ENCODE measurements at places on chromosomes 6 and 20. TPM values are rescaled to one million over a fixed set of nuclear protein-coding genes. Genes with fewer than 3 reads are reported as not detected.

GRCh38 chr6:138146544-138146943 lies 15.2 kb upstream of the ARFGEF3 start:
- no peak for DNase-seq

GRCh38 chr6:107642861-107643328 lies 153.0 kb downstream of the SOBP start:
- DNase-seq = no peak

DNA sequence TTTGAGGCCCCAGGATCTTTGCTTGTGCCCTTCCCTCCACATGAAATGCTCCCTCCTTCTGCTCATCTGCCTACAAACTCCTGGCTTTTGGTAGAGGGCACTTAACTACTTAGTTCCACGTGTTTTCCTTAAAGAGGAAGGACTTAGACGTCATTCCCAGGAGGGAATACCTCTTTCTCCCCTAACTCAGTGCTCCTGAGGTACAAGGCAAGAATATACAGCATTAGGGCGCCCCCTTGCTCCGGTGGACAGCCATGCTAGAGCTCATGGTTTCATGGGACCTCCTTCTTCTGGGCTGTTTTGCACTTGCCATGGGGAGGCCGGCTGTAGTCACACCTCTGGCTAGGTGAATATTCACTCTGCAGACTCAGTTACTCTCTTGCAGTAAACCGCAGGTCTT lies 93.8 kb upstream of the LY86 start:
- peak; percentile 16 for DNase-seq

- no peak for DNase-seq
Measured at GRCh38 chr20:50367104-50367674, 143.0 kb upstream of the PTPN1 start.

DNA sequence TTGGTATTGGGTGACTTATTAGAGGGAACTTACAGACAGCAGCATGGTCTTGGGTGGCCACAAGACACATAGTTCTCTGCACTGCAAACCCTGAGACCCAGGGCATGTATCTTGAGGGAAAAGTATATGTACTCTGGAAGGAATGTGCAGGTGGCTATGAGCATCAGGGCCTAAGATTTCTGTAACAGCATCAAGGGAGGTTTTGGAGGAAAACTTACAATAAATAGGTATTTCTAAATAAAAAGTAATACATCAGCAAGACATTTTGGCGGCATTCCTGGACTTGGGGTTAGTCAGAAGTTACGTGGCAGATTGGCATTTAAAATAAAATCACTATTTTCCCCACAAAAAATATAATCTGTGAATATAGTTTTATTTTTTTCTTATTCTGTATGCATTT lies 8.0 kb upstream of the STX7 start:
- peak; percentile 89 for DNase-seq

TUBB2B gene
- total RNA-seq = 10.4 TPM

BPIFB2 gene
- total RNA-seq = not detected

DNA sequence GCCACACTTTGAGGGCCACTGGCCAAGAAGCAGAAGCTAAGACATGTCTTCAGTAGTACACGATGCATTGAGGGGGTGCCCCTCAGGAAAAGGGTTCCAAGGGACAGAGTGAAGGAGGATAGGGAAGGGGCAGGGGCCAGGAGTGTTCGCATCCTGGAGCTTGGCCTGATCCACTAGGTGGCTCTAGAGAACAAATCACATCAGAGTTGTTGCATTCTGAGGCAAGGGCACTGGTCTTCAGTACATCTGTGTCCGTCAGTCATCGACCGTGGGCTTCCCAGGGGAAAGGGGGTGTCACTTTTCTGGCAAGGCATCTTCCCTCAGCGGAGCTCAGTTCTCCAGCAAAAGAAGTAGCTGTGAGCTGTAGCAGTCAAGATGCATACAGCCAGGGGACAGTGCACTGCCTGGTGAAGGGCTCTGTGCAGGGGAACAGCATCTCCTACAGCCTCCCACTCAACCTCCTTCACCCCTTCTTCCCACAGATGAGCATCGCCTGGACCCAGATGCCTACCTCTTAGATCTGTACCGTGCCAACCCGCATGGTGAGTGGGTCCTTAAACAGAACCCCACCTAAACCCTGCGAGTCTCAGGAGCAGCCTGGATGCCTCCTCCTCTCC lies 47.8 kb downstream of the ARHGAP40 start:
- peak; percentile 36 for DNase-seq

PTPRT gene
- not detected for total RNA-seq

GRCh38 chr20:62949962-62950361 lies 2.5 kb upstream of the SLC17A9 start:
- no peak for DNase-seq

- no peak for DNase-seq
Measured at GRCh38 chr6:166589337-166589731, 2.9 kb upstream of the RAMACL start.

- no peak for DNase-seq
Measured at GRCh38 chr6:107639511-107639910, 149.6 kb downstream of the SOBP start.

- DNase-seq = no peak
Measured at GRCh38 chr20:56634735-56635385, 5.8 kb downstream of the TFAP2C start.

SAPCD1 gene
- not detected for total RNA-seq

DNA sequence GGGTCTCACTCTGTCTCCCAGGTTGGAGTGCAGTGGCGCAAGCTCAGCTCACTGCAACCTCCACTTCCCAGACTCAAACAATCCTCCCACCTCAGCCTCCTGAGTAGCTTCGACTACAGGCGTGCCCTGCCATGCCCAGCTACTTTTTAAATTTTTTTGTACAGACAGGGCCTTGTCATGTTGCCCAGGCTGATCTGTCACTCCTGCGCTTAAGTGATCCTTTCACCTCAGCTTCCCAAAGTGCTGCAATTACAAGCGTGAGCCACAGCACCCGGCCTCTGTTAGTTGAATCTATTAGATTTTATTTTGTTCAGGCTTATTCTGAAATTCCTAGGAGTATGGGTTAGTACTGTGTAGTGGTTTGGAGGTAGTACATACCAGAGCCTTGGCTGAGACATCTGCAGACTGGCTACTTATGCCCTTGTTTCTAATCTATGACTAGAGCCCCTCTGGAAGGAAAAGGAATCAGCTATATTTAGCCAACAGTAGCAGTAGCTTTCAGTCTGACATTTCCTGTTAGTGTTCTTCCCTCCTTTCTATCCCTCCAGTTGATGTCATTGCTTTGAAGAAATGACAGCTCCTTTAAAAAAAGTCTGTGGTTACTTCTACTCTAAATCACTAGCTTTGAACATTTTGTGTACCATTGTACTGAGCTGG lies 74.4 kb downstream of the ITCH start:
- peak; percentile 41 for DNase-seq

DNA sequence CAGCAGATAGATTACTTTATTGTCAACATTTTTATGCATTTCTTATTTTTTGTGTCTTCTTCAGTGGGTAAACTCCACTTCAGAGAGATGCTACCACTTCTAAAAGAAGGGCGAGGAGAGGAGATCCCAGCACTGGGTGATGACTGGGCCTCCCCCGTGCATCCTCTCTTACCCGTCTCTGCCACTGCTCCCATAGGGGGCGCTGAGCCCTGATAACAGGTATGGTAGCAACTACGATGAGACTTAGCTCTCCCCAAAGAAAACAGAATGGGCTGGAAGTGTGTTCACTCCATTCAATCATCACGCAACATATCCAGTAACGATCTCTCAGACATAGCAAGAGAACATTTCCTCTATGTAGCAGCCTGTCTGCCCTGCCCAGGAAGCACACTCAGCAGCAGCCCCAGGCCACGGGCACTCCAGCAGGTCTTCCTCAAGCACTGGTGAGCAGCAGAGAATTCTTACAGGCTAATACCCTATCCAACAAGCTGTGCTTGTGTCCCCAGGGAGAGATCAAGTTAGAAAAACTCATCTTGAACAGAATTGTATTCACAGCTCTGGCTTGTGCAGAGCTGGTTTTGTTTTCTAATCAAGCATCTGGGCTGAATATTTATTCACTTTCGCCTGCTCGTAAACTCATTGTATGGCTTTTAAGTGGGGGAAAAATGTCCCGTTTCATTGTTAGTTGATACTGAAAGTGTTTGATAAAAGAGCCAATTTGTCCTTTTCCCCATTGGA lies 533.1 kb upstream of the CDH4 start:
- DNase-seq = peak; percentile 2

DNA sequence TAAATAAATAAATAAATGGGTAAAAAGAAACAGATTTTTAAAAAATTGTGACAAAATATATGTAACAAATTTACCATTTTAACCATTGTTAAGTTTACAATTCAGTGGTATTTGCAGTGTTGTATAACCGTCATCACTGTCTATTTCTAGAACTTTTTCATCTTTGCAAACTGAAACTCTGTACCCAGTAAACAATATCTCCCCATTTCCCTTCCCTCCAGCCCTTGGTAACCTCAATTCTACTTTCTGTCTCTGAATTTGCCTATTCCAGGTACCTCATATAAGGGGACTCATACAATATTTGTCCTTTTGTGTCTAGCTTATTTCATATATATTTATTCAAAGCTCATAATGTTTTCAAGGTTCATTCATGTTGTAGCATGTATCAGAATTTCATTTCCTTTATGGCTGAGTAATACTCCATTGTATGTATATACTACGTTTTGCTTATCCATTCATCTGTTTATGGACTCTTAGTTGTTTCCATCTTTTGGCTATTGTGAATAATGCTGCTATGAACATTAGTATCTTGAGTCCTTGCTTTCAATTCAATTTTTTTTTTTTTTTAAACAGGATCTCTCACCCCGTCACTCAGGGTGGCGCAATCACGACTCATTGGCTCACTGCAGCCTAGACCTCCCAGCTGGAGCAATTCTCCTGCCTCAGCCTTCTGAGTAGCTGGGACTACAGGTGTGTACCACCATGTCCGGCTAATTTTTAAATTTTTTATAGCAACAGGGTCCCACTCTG lies 8.9 kb downstream of the MANBAL start:
- DNase-seq = peak; percentile 77

DNA sequence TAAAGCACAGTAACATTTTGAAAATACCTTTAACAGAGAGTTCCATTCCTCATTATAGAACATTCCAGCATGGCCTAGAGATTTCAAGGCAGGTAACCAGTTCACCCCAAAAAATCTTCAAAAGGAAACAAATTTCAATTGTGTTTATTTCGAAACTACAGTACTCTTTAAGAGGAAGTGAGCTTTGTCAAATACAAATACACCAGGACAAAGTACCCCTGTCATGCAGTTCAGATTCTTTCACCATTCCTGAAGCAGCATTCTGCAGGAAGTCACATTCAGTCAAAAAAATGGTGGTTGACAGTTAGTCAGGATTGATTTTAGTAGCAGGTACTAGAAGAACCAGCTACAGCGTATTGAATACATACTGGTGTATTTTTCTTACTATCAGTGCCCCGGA lies 89.6 kb upstream of the RIN2 start:
- no peak for DNase-seq

DNA sequence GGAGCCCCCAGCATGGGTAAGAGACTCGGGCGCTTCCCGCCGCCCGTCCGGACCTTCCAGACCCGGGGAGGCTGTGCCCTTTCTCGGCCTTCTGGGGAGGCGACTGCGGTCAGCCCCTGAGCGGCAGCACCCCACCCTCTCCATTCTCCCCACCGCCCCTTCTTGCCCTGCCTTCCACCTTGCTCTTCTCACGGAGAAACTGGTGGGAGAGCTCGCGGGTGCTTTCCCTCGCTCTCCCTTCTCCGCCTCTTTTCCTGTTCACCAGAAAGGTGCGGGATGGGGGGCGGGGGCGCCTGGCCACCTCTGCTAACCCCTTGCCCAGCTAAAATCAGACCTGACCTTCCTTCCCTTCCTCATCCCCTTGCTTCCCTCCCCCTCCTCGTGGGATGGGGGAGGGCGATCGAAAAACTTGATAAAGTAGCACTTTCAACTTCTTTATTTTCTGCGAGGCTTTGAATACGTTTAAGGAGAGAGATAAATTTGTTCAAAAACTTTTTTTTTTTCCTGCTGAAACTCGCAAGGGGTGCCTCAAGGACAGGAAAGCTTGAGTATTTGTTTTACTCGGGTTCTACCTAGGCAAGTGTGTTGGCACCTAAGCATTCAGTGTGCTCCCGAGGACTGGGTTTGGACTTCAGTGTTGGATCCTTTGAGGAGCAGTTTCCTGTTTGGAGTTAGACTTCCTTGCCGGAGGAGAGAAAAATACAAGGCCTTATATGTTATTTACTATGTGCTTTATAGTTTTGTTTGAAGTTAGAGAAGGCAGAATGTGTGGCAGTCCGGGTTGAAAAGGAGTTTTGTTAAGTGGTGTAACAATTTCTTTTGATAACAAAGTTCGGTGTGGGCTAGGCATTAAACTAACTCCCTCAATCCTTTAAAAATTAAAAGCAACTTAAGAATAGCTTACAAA lies 897 bp downstream of the CD2AP start:
- peak; percentile 55 for DNase-seq

- DNase-seq = no peak
Measured at GRCh38 chr6:108966251-108966650, 118.0 kb downstream of the ARMC2 start.

Measured in GM23248 (cell line).